Activated CD4-positive, alpha-beta memory T cell treated with anti-CD3 and anti-CD28 coated beads, Interleukin-2, amount 10 ng/mL, durations not matched to agents 7 days and 5 days (primary cell): ENCODE measurements at places on chromosomes 6 and 20. TPM values are rescaled to one million over a fixed set of nuclear protein-coding genes. Genes with fewer than 3 reads are reported as not detected.

- DNase-seq, result no peak
Measured at GRCh38 chr6:11069760-11070159, 23.9 kb upstream of the SMIM13 start.

DNA sequence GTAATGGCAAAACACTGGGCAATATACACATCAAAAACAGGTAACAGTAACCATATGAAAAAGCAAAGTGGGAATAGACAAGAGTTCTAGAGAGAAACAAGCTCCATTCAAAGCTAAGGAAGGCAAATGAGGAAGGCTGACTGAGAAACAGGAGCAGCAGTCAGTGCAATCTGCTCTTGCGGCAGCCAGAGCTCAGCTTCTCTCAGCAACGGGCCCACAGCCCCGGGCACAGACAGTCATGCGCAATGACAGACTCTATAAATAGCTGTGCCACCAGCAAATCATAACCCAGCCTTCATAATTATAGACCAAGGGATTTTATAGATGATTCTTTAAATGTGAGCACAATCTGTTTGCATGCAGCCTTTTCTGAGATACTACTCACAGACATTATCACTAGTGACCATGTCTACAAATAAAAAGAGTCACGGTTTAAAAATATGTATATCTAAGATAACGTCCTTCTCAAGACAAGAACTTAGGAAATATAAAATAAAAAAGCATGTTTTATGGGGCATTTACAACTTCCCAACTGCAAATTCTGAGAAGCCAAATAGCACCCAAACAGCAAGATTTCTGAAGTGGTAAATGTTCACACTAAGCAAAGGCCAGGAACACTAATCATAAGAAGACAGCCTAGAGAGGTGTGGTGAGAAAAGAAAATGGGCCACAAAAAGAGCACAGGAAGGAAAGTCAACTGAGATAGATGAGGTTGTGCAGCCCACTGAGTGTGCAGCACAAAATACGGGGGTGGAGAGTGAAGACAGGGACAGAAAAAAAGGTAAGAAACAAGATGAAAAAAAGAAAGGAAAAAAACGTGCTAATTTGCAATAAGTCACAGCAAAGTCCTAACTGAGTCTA lies 39.9 kb upstream of the BEND6 start:
- no peak for DNase-seq

- DNase-seq, result no peak
Measured at GRCh38 chr6:147238164-147238563, 33.9 kb downstream of the STXBP5 start.

- DNase-seq, result peak; percentile 51
Measured at GRCh38 chr6:150894935-150895552, 29.5 kb downstream of the MTHFD1L start.

GRCh38 chr20:48846516-48847492 lies 19.0 kb upstream of the PREX1 start:
- DNase-seq, result peak; percentile 33

The ZC2HC1B gene
- not detected for total RNA-seq

The UST gene
- 0.93 TPM for total RNA-seq

The ZC3H12D gene
- total RNA-seq, result 37.4 TPM

GRCh38 chr20:40427026-40427425 lies 262.0 kb downstream of the MAFB start:
- DNase-seq, result no peak

- peak; percentile 60 for DNase-seq
Measured at GRCh38 chr6:32940656-32941213, at the start of gene HLA-DMB. TSS of gene HLA-DMB (minus strand) at chr6:32941028. CDS start at chr6:32940807, 221 bp downstream.

DNA sequence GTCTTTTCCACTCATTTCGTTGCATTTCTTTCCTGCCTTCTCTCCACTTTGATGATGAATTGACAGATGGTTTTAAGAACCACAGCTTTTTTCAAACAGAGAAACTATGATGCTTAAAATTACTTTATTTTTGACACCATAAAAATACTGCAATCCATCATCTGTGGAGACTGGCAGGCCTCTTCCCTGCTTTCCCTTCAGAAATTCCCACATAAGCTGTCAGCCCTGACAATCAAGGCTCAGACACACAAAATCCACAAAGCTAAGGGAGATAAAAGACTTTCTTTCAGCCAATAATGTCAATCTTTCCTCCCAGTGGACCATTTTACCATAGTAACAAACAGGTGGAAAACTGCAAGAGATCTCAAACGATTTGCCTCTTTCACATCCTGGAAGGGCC lies 82.4 kb downstream of the IPCEF1 start:
- DNase-seq, result no peak

DNA sequence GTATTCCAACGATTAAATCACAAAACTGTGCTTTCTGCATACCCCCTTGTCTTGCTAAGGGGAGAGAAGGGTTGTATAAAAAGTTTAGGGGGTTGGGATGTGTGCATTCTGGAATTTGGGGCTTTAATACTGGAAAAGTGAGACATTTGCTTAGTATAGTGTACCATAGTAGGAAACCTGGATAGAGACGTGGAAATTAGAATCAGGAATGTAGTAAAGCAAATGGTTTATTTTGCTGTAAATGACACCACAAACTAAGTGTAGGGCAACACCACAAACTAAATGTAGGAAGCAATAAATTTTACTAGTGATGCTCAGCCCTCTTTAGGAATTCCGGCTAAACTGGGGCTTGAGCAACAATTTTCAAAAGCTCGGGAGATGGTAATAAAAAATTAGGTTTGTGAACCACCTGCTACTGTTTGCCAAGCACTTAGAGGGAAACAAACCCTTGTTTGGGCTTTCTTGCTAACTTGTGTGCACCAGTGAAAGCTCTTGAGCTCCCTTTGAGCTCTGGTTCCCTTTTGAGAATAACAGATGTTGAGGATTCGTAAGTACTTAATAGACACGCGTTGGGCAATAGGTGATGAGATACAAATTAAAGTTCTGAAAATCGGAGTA lies 13.8 kb downstream of the BRD2 start:
- DNase-seq, result no peak

DNA sequence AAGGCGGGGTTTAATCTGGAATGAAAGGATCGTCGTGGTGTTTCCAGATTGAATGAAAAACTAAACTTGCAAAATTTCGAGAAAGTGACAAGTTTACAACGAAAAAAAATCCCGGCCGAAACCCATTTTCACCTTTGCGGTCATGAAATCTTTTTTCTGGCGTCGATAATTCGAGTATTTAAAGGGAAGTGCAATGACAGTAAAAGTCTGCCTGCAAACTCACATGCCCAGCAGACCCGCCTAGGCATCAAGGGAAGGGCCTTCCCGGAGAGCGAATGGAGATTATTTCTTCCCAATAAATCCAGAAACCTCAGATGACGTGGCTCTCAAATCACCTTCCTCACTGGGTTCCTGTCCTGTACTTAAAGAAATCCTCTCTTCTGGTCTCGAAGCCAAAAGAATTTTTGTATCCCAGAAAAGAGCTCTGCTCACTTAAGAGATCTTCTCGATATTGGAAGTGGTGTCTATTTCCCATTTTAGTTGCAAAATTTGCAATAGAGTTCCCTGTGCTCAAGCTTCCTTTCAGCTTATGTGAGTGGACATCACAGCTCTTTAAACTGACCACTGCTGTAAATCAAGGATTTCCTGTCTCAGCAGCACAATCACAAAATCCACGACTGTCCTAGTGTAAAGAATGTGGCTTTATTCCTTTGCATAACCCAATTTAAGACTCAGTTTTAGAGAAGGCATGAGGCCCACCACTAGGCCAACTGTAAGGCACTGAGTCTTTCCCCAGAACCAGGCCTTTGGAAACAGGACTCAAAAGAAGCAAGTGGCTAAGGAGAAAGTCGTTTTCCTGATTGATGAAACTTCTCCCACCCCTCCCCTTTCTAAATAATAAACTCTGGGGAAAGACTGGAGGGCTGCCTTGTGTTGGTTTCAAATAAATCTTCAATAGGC lies 3.9 kb downstream of the OLIG3 start:
- no peak for DNase-seq

- DNase-seq, result no peak
Measured at GRCh38 chr6:113709936-113710509, 147.1 kb upstream of the MARCKS start.

The OR2H2 gene
- total RNA-seq, result not detected

GRCh38 chr20:51876313-51876940 lies 74.1 kb upstream of the SALL4 start:
- no peak for DNase-seq
